EL (cell line): ENCODE measurements at places on chromosomes 3 and 15.

GRCh38 chr15:65286069-65286703 is 497 bp downstream of the PARP16 start:
- peak; percentile 42 for DNase-seq

DNA sequence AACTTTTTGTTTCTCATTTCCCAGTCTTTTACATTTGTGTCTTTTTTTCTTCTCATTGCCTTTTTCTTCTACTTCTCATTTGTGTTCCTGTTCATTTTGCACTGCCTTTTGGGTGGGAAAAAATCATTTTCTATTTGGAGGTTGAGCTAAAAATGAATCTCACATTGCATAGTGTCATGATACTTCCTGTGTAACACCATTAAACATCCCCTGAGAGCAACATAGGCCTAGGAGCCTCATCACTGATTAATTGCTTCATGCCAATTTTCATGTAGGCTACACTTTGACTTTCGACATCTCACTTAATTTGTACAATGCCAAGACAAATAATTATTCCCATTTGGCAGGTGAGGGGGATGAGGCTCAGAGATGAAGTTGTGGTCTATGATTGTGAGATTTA is 279.2 kb downstream of the EDEM1 start:
- DNase-seq: no peak

DNA sequence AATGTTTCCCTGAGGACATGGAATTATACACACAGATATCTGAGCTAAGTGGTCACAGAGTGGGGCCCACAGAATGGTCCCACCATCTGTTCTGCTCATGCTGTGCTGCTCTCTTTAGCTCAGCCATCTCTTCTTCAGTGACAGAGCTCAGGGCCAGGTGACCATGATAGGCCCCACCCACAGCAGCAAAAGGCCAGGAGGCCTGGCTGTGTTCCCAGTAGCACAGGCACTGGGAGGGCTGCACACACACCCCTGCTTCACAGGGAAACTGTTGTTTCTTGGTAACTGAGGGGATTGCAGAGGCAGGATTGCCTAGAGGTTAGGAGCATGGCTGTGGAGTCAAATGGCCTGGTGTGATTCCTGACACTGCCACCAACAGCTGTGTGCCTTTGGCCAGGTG is 4.8 kb upstream of the FBXW12 start:
- no peak for DNase-seq

DNA sequence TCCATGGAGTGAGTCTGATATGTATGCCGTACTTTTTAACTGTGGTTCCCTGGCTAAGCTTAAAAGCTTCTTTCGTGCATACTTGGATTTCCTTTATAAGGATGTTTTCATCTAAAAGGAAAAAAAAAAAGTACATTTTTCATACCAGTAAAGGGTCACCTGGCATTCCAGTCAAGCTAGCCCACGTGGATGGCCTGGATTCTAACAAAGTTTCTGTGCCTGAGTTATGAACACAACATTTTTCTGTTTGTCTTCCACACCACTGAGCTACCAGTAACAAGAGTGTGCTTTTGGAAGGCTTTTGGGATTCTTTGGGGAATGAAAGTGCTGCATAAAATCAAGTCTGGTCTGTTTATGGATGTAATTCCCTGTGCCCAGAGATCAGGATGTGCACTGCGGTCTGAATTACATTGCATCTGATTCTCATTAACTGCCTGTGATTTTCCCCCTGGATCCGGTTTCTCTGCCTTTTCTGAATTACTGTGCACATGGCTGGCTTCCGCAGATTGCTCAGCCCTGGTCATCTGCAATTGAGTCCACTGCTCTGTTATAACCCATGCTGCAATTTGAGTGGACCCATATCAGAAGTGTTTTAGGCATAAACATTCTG is 38.2 kb upstream of the MAGI1 start:
- peak; percentile 54 for DNase-seq

- DNase-seq: no peak
Observed at GRCh38 chr3:138046955-138047354, 37.0 kb downstream of the CLDN18 start.

GRCh38 chr3:4732925-4733324 is 239.8 kb downstream of the ITPR1 start:
- no peak for DNase-seq

GRCh38 chr15:48748535-48748934 is 62.3 kb downstream of the CEP152 start:
- peak; percentile 37 for DNase-seq

DNA sequence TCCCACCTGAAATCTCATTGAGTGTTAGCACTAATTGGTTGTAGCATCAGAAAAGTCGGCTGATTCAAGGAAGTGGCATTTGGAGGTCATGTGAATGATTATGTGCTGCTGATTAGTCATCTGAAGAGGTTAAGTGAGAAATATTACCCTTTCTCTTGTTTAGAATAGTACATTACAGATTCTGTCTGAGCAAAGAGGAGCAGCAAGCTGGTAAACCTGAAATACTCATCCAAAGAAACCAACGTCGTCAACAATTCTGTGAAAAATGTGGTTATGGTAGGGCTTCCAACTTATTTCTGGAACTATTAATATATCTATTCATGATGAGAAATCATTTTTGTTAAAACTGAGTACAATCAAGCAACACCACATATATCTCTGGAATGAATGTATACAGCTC is 1024.9 kb downstream of the TUSC7 start:
- DNase-seq: peak; percentile 80
